ENCODE measurements at places on chromosomes 6 and 20. TPM values are rescaled to one million over a fixed set of nuclear protein-coding genes. Genes with fewer than 3 reads are reported as not detected.

GRCh38 chr6:111175109-111175508, 87.8 kb downstream of the SLC16A10 start:
- no peak for DNase-seq

- DNase-seq = no peak
Observed at GRCh38 chr6:170510631-170511030, 42.5 kb downstream of the PSMB1 start.

GRCh38 chr6:157587127-157587926, 206.3 kb downstream of the ZDHHC14 start:
- DNase-seq = no peak

GRCh38 chr6:39923861-39924260, 10.4 kb downstream of the MOCS1 start:
- DNase-seq = no peak

GRCh38 chr6:106419900-106420613, 59.5 kb downstream of the CRYBG1 start:
- no peak for DNase-seq

- DNase-seq = no peak
Observed at GRCh38 chr20:23277316-23277715, 73.3 kb upstream of the NXT1 start.

- no peak for DNase-seq
Observed at GRCh38 chr6:386688-387266, 4.8 kb upstream of the IRF4 start.

DNA sequence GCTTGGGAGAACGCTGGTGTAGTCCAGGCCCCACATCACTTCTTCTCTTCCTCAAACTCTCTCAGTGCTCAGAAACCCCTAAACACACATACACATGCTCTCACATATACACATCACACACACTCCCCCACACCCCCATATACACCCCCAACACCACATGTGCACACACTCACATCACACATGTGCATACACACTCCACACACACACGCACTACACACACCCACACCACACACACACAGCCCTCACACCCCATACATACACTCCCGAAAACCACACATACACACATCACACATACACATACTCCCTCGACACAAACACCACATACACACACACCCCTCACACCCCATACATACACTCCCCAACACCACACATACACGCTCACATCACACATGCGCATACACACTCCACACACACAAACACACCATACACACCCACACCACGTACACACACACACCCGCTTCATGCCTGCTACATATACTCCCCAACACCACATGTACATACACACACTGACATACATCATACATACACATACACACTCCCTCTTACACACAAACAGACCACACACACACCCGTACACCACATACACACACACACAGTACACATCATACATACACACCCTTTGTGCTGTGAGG, 110.3 kb upstream of the TMEM170B start:
- no peak for DNase-seq

- no peak for DNase-seq
Observed at GRCh38 chr20:36847009-36847709, 28.8 kb upstream of the TLDC2 start.

DNA sequence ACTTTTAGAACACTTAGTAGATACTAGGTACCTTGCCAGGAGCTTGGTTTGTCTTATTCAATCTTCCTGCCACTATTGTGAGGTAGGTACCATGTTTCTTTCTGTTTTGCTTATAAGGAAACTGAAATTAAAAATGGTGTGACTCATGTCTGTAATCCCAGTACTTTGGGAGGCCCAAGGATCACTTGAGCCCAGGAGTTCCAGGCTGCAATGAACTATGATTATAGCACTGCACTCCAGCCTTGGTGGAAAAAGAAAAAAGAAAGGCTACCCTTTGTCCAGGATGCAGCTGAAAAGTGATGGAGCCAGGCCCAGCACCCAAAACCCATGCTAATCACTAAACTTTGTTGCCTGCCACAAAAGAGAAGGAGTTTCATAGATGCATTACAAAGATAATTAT, 34.1 kb upstream of the LAMA4 start:
- DNase-seq = no peak

GRCh38 chr6:88490908-88491264, 324.7 kb upstream of the CNR1 start:
- no peak for DNase-seq

DNA sequence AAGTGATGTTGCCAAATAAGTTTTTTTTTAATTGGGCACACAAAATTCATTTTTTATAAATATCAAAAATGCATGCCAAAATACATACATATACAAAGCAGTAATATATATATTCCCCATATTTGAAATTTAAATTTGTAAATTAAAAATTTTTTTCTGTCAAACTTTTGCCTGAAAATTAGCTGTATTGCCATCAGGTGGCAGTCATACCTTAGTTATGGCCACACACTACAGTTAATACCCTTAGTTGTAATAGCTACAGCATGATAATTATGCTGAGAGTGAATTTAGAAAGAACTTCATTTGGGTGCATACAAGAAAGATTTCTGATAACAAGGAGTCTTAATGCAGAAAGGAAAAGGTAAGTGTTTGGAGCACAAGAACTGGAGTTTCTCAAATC, 46.2 kb upstream of the SDHAF4 start:
- no peak for DNase-seq

DNA sequence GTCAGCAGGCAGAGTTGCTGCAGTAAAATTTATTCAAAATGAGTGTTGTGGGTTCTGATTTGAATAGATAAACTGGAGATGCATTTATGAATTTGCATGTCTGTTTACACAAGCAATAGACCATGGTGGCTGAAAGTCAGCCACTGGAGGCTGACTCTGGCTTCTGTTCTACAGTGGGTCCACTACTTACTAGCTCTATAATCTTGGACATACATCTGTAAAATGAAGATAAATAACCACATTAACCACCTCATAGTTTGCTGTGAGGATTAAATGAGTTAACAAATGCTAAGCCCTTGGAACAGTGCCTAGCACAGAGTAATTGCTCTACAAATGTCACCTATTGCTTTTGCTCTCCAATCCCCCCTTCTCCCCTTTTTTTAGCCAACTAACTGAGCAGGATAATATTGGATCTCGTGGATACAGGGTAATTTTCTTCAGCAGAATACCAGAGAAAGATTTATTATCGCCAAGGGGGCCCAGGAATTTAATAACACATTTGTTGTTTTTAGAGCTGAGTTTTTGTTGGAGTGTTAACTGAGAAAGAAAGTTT, 1.4 kb upstream of the PM20D2 start:
- DNase-seq = no peak

DNA sequence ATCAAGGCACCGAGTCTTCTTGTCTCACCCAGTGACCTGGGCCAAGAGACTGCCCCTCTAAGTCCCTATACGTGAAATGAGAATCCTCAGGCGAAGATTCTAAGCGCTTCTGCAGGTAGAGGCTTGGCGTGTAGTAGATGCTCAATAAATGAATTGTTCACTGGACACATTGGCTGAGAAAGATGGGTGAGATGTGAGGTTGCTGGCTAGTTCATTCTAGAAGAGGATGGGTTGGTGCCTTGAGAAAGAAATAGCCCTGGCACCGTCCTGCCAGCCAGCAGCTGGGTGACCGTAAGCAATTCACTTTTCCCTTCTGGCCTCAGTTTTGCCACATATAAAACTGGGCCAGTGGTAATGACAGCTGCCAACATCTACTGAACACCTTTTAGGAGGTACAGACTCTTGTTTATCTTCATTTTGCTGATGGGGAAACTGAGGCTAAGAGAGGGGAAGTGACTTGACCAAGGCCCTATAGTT, 1.4 kb downstream of the SRC start:
- DNase-seq = peak; percentile 18

GRCh38 chr6:79687759-79688158, 56.6 kb downstream of the SH3BGRL2 start:
- DNase-seq = no peak

- DNase-seq = no peak
Observed at GRCh38 chr6:135581211-135581610, 83.7 kb upstream of the AHI1 start.

- DNase-seq = no peak
Observed at GRCh38 chr6:146885708-146886457, 287.1 kb downstream of the ADGB start.

DNA sequence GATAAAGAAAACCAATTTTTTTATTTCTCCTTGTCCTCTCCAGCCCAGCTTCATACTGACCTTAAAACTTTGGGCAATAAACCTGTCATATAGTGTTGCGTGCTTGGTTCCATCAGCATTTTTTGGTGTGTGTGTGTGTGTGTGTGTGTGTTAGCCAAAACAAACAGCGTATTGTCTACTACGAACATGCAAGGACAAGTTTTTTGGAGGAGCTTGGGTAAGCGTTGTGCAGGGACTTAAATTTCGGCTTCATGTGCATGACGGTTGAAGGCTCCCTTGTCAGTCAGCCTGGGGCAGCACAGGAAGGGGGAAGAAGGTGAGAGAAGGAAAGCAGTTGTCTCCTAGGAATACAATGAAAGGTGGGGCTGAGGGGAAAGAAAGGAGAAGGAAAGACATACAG, 62.0 kb upstream of the PAX1 start:
- no peak for DNase-seq

DNA sequence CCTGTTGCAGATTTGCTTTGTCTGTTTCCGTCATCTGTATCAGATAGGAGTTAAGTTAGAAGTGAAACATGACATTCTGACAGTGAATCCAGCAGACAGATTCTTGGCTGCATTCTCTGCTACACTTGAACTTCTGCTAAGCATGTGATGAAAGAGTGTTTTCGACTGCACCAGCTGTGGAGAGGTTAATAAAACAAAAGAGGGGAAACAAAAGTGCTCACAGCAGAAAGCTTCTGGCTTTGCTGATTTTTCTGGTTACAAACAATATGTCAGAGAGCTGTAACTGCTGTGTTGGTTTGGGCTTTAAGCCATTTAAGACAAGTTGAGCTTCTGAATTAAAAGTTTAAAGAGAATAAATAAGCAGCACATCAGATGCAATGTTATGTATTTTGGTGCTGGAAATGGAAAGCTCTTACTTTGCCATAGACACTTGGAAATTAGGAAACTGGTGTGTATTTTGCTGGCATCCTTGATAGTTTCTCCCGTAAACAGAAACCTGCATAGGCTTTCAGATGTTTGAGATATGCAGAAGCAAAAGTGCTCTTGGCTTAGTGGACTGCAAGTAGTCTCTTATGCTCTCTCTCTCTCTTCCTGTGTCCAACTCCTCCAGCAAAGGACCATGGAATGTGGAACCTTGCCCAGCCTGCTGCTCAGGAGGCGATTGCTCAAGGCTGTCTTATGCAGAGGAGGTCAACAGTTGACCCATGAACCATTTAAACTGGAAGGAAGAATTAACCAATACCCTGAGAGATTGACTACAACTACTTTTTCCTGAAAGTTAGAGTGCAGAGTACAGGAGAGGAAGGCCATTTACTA, 104.9 kb downstream of the RPS12 start:
- no peak for DNase-seq

DNA sequence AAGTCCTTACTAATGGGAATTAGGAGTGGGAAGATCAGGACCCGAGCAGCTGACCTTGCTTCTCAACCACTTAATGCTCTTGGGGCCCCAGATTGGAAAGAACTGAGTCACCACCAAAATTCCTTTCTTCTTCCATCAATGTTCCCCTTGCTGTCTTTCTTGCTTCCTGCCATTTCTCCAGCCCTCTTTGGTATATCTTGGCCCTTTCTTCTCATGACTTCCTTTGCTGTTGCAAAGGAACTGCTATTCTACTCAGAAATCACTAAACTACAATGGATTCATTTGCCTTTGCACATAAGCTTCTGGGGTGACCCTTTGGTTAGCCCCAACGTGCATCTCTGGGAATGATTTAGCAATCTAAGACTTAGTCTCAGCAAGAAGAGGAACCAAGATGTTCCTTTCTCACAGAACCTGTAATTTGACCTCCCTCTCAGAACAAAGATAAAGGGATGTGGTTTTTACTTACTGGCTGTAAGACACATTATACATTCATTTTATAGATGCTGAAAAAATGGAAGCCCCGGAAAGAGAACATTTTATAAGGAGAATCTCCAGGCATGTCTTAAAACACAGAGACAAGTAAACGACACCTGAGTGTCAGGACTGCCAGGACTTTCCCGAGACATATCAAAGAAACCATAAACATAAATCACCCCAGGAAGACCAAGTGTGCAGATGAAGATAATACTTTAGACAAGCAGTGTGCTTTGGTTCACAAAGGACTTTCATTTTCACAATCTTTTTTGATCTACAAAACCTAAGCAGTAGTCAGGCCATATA, 99.0 kb upstream of the TNFAIP3 start:
- no peak for DNase-seq

DNA sequence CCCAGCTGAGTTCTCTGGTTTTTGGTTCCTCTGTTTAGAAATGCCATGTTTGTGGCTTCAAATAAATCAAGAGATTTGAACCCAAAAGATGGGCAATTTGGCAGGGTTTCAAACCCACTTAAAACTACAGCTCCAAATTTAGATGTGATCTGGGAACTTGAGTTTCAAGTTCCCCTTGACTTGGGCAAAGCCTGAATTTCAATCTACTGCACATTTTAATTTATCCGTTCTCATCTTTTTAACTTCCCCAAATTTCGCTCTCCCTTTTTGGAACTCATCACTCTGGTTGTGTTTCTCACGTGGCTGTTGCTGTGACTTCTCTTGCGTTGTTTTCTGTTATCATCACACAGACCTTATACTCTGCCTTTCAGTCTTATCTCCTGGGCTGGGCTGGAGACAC, 230.9 kb downstream of the CDC5L start:
- no peak for DNase-seq

DNA sequence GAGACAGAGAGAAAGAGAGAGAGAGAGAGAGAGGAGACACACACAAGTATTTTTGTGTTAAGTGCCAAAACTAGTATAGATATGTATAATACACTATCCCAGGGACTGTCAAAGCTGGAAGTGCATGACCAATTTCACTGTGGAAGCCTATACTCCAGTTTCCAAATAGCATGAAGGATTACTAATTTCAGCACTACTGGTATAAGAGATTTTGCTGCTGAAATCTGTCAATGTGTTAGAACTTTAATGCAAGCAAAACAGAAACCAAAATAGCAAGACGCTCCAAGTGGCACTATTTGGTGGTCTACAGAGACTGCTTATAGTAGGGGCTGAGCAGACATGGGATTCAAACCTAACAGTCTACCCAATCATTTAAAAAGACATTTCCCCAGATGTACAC, 284.8 kb downstream of the BTBD9 start:
- no peak for DNase-seq

DNA sequence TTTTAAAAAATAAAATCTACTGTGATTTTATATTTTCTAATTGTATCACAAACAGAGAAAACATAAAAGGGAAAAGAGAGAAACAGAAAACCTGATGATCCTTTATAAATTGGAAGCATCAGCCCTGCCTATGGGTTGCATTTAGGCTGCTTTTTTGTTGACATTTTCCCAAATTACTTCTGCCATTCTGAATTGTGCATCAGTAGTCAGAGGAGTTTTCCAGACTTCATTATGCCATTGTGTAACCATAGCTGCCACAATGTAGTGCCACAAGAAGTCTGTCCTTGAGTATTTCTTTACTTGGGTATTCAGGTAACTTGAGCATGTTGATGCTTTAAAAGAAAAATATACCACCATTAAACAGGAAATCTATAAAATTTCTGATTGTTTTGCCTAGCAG, 130.3 kb downstream of the HACE1 start:
- DNase-seq = no peak

GRCh38 chr20:59223182-59223601, 59.6 kb downstream of the ZNF831 start:
- DNase-seq = no peak

HNF4A gene
- total RNA-seq = not detected

METTL24 gene
- total RNA-seq = not detected

NRSN2 gene
- 10.9 TPM for total RNA-seq

NHSL1 gene
- total RNA-seq = 5.8 TPM

HCK gene
- 341 TPM for total RNA-seq

OLIG3 gene
- not detected for total RNA-seq

UBE2C gene
- total RNA-seq = 3.0 TPM

FYN gene
- 206 TPM for total RNA-seq

SPATS1 gene
- total RNA-seq = not detected

SLC35F1 gene
- 3.4 TPM for total RNA-seq

FRK gene
- total RNA-seq = 1.3 TPM

All from spleen (tissue), 13 donors.